ENCODE measurements at places on chromosomes 13 and 19.

DNA sequence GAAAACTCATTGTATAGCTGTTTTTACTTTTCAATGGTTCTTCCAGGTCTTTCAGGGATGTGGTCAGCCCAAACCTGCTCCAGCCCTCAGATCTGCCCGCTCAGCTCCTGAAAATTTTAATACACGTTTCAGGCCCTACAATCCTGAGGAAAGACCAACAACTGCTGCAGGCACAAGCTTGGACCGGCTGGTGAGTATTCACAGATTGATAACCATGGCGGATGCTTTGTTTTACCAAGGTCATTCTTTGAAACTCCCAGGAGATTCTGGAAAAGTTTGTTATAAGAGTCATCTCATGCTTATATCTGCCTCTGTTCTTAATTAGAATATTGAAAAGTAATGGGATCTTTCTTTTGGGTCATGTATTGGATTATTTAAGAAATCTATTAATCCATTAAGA, 173.5 kb downstream of the DCT start:
- no peak for DNase-seq

DNA sequence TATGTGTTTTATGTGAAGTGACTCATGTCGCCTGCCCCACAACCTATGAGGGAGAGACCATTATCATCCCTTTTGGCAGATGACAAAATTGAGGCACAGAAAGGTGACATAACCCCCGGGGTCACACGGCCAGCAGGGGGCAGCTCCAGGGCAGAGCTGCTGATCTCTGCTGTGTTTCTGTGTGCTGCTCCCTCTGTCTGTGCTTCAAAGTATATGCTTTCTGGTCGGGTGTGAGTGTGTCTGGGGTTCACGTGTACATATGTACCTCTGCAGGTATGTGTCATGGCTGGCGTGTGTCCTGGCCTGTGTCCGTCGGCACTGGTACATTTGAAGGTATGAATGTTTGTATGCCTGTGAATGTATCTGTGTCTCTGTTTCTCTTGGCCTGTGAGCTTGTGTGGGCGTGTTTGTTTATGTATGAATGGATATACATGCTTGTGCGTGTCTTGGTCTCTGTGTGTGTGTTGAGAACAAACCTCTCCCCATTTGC, 7.1 kb downstream of the LIPE start:
- peak; percentile 59 for DNase-seq

GRCh38 chr13:50850445-50850844, 7.0 kb upstream of the DLEU7 start:
- no peak for DNase-seq

GRCh38 chr19:4638317-4638716, 999 bp upstream of the TNFAIP8L1 start:
- no peak for DNase-seq

- no peak for DNase-seq
Observed at GRCh38 chr13:96119921-96120320, 30.0 kb downstream of the HS6ST3 start.

GRCh38 chr13:109783815-109784589, 2.4 kb downstream of the IRS2 start:
- DNase-seq: no peak

DNA sequence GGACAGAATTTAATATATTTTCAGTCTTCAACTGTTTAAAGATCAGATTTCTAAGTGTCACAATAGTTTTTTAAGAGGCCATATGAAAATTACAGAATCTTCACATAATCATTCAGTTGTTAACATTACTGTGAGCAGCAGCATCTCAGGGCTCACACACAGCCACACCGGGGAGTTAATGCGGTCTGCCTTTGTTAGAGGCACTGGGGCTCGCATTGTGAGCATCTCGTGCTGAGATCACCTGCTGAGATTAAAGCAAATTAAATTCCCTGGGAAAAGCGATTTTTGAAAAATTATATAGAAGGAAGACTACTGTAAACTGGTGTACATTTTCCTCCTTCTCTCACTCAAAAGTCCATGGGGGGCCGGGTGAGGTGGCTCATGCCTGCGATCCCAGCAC, 16.6 kb downstream of the GPR12 start:
- DNase-seq: no peak

- DNase-seq: no peak
Observed at GRCh38 chr13:105343134-105343806, 1192.2 kb downstream of the EFNB2 start.

DNA sequence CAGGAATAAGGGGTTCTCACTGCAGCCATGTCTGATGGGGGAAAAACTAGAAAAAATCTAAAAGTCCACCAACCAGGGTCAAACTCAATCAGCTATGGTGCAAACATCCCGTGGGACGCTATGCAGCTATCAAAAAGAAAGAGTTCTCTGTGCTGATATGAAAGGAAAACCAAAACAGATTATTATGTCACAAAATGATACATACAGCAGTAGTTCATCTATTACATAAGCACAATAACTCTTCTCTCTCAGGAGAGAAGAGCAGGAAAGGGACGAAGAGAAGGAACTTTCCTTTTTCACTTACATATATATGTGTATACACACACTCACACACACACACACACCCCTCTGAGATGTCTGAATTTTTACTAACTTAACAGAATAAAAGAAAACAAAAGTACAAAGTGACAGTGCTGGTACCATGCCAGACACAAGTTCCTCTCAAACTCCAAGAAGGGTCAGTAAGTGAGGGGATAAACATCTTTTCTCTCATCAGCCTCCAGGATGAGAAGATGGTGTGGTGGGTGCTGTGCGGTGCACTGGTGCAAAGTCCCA, 2.9 kb upstream of the FKRP start:
- DNase-seq: no peak

DNA sequence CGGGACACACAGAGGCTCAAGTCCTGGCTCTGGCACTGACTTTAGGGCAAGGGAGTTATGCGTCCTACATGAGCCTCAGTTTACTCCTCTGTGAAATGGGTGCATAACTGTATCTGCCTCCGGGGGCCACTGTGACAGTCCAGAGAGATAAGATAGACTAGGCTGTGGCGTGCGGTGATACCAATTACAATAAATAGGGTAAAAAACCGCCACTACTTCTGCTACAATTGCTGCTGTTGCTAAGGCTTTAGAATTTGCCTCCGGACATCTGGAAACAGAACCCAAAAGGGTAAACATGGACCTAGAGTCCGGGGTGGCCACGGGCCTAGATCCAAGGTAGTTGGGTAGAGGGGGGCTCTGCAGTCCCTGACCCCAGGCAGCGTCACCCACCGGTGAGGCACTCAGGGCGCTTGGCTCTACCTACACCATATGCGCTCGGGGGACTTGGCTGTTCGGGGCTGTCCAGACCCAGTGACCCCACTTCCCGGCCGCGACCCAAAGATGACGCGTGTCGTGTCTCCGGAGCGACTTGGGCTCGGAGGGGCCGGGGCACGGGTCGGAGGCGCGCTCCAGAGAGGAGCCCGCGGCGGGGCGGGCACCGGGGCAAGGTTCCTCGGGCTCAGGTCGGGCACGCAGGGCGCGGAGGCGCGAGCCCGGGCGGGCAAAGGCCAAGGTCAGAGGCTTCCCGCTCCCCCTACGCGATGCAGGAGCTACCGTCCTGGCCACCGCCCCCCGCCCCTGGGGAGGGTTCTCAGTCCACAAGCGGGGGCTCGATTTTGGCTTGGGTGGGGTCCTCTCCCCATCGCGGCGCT, 1.1 kb downstream of the INSR start:
- no peak for DNase-seq
